ENCODE measurements at places on chromosomes 6 and 20.
A peak's percentile ranks its signal among the peaks of the same experiment; 100 is the strongest.

DNA sequence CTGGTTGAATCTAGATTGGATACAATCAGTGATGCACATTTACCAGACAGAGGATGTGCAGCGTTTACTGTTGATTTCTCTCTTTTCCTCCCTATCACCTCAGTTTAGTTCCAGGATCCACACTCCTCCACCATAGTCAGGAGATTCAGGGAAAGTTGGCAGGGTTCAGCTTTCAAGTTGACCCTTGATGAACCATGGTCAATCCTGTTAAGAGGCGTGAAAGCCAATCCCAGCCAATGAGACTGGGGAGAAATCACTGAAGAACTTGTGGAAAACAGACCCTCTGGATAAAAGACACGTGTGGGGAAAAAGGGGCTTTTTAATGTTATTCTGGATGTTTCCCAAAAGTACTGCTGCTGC lies 19.2 kb upstream of the SCP2D1 start:
- no peak for DNase-seq

GRCh38 chr6:166333172-166333995 lies 9.0 kb downstream of the SFT2D1 start:
- no peak for DNase-seq

DNA sequence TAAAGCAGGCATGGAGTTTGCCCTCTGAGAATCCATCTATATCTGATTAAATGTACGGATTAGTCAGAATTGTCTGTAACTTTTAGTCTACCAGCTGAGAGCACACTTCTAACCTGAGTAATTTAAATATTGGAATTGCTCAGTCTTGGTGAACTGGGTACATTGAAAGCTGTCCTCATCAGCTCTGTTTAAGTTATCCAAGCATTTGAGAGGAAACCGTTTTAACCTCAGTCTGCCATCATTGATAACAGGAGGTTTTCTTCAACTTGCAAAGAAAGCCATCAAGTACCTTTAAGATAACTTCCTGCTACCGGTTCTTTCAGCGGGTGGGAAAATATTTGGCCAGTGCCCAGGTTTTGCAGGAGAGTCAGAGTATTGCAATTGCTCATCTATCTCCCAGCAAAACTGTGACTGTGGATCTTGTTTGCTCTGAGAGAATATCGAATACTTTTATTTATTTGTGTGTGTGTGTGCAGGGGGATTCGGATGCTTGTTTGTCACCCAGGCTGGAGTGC lies 31.1 kb upstream of the F13A1 start:
- no peak for DNase-seq

DNA sequence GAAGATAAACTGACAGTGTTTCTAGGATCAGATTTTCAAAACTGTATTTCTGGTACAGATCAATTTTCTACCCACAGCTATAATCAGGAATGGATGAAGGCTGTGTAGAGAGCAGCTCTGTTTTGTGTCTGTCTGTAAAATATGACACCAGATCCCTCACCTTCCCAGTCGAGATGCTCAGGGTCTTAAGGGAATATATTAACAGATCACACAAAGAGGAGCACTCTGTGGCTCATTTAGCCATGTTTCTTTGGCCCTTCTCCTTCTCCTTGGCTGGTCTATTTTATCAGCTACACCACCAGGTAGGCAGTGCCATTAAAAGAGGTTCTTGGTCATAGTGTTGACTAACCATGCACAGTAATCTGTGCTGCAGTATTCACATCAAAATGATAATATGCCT lies 82.6 kb downstream of the PREP start:
- DNase-seq = no peak

- no peak for DNase-seq
Measured at GRCh38 chr6:85062884-85063283, 298.5 kb upstream of the TBX18 start.

DNA sequence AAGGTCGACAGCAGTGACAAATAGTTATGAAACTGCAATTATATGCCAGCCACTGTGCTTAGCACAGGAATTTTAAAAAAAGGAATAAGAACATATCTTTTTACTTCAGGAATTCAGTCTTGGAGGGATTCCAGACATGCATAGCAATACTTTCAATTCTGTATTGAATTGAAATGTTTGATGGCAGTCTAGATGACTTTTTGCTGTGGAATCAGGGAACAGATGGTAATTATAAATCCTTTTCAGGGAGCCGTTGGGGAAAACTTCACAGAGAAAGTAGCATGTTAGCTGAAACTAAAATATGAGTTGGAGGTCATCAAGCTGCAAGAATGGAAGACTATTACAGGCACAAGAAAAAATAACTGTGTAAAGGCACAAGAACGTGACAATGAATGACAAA lies 74.8 kb downstream of the IMPG1 start:
- no peak for DNase-seq

- no peak for DNase-seq
Measured at GRCh38 chr6:42269553-42269952, 51.9 kb upstream of the MRPS10 start.

- peak; percentile 22 for DNase-seq
Measured at GRCh38 chr6:81766482-81767069, 14.1 kb upstream of the TENT5A start.

DNA sequence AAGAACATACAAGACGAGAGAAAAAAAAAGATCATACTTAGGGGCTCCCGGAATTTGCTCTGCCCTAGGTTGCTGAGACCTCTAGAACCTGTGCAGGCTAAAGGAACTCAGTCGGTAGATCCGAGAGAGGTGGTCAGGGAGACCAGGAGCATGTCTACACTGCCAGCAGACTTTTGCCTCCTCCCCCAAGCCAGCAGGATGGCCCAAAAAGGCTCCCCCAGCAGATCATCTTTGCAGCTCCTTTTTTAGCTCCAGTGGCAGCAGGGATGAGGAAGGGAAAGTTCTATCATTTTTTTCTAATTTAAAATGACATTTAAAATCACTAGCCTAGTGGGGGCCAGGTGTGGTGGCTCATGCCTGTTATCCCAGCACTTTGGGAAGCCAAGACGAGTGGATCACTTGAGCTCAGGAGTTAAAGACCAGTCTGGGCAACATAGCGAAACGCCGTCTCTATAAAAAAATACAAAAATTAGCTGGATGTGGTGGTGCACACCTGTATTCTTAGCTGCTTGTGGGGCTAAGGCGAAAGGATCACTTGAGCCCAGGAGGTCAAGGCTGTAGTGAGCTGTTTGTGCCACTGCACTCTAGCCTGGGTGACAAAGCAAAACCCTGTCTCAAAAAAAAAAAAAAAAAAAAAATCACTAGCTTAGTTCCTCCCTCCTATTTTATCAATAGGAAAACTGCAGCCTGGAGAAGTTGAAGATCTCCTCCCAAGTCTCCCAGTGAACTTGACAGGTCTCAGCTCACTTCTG lies 69.3 kb upstream of the MYL9 start:
- DNase-seq = no peak

GRCh38 chr6:15421945-15422733 lies 176.3 kb downstream of the JARID2 start:
- no peak for DNase-seq

DNA sequence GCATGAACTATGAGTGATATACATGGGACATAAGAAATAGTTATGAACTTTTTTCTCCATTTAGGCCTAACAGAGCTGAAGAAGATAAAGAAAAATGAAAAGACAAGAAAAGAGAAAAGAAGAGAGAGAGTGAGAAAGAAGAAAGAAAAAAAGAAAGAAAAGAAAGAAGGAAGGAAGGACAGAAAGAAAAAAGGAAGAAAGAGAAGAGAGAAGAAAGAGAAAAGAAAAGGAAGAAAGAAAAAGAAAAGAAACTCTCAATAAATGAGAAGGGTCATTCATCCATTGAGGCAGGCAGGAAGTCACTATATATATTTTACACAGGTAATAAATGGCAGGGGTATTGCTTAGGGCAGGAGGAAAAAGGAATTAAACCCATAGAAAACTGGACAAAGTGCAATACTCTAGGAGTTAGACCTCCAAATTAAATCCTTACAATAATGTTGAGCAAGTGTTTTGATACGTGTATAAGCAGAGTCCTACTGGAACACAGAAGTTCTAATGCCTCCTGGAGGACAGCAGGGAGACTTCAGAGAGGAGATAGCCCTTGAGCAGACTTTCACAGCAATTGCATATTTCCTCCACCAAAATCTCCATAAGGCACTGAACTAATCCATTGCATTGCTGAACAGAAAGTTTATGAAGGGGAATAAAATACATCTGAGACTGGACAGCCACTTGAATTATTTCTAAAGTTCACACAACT lies 86.4 kb upstream of the TENT5A start:
- DNase-seq = no peak

DNA sequence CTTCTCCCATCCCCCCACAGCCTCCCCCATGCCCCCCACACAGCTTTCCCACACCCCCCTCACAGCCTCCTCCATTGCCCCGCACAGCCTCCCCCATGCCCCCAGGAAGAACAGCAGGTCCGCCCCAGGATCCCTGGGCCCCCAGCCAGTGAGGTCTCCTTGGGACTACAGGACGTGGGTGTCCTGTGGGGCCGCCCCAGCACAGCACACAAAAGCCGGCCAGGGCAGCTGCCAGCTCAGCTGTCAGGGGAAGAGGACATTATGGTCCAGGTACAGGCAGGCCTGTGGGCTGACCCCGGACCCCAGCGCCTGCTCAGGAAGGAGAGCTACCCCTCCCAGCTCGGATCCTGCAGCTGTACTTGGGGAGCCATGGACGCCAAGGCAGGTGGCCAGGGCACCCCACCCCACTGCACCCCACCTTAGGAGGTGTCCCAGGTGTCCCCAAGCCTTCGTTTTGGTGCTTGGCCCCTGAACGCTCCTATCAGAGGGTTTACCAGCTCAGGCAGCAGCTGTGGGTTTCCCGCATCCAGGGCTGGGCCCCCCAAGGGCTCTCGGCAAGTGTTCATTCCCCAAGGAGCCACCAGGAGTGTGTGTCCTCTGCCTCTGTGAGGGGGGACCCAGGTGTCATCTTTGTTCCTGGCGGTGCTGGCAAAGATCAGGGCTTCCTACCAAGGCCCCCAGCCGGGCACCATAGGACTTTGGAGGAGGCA lies 42.3 kb upstream of the GATA5 start:
- DNase-seq = no peak

Data from Ammon's horn (tissue), 1 donor.